ENCODE measurements at places on chromosomes 16 and 17.

GRCh38 chr17:11029791-11030190, 191.9 kb upstream of the PIRT start:
- no peak for DNase-seq

DNA sequence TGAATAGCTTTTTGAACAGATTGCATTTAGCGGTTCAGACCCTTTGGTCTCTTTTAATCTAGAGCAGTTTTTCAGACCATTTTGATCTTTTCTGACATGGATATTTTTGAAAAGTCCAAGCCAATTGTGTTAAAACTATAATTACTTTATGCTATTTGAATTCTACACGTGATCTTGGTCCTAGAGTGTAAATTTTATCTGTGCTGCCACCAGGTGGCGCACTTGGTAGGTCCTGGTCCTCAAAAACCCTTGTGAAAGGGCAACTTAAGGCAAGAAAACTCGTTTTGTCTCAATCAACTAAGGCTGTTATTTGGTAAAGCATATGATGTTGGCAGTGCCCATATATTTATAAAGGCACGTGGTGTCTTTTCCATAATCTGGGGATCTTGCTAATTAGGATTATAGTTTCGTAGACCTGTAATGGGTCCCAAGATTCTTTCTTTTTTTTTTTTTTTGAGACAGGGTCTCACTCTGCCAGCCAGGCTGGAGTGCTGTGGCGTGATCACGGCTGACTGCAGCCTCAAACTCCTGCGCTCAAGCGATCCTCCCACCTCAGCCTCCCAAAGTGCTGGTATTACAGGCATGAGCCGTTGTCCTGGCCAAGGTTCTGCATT, 43.9 kb upstream of the TEX2 start:
- DNase-seq, result peak; percentile 63

DNA sequence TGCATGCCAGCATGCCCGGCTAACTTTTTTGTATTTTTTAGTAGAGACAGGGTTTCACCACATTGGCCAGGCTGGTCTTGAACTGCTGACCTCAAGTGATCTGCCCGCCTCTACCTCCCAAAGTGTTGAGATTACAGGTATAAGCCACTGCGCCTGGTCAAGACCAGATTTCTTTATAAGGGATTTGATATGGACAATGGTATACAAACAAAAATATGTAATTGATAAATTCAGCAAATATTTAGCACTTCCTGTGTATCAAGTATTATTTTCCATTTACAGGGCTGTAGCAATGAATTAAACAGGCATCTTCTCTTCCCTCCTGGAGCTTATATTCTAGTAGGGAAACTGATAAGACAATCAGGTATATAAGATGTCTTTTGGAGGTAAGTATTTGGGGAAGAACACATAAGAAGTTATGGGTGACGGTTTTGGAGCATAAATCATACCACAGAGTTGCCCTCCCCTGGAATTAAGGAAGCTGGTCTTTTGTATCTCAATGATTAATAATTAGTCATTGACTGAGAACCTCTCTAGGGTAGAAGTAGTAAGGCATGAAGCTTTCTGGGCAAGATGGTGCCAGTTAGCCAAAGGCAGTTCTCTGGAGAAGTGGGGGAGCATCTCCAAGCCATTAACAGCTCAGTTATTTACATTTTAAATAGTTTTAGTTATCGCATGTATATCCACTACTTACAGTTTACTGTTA, 35.8 kb downstream of the TANC2 start:
- DNase-seq, result no peak

GRCh38 chr16:72721981-72722380, 325.9 kb downstream of the ZFHX3 start:
- no peak for DNase-seq

- no peak for DNase-seq
These were observed 8.1 kb downstream of the MEIOB start for GRCh38 chr16:1863681-1864460.

DNA sequence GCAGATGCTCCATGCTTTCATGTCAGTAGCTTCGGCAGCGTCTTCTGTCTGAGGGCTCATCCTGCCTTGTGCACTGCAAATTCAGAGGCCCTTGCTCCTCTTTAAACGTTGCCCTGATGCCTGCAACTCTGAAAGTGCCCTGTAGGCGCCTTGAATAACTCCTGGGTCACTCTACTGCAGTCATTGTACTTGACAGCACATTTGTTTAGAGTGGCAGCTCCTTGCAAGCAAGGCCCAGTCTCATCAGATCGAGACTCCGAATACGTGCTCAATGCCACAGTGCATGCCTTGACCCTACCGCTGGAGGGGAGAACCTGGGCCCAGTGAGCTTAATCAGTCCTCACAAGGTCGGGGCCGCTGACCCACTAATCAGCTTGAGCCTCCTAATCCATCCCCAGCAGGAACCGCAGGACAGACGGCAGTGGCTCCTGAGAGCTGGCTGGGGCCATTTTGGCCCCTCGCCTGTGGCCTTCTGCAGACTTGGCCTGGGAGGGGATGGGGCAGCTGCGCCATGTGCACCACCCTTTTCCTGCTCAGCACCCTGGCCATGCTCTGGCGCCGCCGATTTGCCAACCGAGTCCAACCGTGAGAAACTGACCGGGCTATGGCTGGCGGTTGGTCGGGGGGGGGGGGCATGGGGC, at the start of gene PRCD:
TSS of gene PRCD (plus strand) at position 414 of the 641 bp plus-strand sequence. CDS start at position 512, 98 bp downstream.
- DNase-seq, result no peak

DNA sequence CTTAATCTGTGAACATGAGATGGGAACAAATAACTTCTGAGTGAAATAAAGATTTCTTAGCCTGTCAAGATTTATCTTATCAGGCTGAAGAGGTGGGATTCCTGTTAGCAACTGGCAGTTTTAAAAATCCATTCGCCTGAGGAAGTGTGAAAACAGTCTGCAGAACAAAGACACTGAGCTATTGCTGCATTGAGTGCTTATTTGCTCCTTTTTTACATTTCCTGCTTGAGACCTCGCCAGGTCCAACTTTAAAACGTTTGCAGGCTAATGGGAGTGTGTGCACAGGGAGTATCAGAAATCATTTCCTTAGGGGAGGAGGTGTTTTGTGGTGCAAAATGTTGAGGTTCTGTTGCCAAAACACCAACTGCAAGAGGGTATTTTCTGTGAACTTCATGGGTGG, 957.8 kb upstream of the RBFOX1 start:
- DNase-seq, result no peak

- peak; percentile 5 for DNase-seq
These were observed 498 bp downstream of the LRRC37B start for GRCh38 chr17:32007463-32008298.

DNA sequence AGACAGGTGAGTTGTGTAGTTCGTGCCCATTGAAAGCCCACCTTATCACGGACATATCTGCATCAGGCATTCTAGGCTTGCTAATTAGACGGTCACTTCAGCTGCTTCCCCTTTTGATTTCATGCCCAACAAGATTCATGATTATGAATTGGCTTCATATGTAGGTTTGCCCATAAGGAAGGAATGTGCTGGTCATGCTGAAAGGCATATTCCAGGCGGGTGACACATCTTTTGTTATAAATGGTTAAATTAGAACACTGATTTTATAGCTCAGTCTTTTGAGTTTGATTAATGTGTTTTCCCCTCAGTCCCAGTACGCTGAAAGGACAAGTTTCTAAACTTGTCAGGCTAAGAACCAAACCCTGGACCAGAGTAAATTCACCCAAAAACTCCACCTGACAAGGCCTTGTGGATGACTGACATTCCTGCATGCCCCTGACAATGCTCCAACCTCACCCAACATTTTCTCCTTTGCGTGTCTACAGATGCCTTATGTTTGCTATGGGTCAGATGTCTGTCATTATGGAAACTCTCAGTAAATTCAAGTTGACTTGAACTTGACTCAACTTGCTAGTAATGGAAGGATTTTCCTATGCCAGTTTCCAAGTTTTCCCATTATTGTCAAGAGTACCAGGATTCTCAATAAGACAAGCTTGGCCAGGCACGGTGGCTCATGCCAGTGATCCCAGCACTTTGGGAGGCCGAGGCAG, 421.9 kb downstream of the PMP22 start:
- no peak for DNase-seq

DNA sequence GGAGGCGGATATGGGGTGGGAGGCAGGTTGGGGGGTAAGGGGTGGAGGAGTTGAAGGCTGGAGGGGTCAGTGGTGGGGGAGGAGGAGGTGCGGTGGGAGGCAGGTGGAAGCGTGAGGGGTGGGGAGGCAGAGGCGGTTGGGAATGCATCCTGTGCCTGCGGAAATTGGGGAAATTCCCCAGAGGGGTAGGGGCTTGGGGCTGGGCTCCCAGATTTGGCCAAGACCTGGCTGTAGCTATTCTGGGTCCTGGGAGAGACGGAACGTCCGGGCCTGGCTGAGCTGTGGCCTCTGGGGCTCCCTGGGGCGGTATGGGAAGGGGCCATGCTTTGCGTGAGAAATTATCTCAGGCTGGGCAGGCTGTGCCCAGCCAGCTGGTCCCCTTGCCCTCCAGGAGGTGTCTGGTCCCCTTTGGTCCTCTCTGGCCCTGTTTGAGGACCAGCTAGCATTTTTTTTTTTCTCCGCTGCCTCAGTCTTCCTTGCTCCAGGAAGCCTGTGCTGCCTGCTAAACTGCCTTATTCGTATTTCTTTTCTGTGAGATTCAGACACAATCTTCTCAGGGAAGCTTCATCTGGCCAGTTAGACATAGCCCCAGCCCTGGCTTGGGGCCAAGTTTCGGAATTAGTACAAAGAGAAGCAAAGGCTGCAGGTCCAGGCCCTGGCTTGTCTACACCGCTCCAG, 7.3 kb upstream of the TRPV2 start:
- DNase-seq, result no peak

GRCh38 chr16:69100071-69100691, 5.3 kb upstream of the HAS3 start:
- no peak for DNase-seq

GRCh38 chr17:50898369-50899004, 32.3 kb upstream of the TOB1 start:
- DNase-seq, result no peak

DNA sequence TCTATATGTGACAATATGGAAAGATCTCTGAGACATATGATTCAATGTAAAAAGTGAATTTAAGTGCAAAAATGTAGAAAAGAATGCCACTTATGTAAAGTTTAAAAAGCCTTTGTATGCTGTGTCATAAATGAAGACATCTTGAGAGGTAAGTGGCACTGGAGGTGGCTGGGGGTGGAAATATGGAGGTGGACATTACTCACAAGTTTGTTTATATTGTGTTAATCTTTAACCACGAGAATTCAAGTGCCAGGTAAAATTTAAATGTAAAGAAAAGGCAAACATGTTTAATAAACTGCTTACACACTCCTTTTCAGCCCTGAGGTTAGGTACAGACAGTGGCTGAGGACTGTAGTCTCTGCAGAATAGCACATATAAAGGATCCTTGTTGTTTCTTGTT, 235.1 kb downstream of the ABCC12 start:
- DNase-seq, result no peak

Measured in activated gamma-delta T cell treated with anti-CD3 and anti-CD28 coated beads, Interleukin-2, amount 50 U/mL, for 16 hours (primary cell).